Nephron progenitor cell (in vitro differentiated cells): ENCODE measurements at places on chromosomes 13 and 19.
A peak's percentile ranks its signal among the peaks of the same experiment; 100 is the strongest.

DNA sequence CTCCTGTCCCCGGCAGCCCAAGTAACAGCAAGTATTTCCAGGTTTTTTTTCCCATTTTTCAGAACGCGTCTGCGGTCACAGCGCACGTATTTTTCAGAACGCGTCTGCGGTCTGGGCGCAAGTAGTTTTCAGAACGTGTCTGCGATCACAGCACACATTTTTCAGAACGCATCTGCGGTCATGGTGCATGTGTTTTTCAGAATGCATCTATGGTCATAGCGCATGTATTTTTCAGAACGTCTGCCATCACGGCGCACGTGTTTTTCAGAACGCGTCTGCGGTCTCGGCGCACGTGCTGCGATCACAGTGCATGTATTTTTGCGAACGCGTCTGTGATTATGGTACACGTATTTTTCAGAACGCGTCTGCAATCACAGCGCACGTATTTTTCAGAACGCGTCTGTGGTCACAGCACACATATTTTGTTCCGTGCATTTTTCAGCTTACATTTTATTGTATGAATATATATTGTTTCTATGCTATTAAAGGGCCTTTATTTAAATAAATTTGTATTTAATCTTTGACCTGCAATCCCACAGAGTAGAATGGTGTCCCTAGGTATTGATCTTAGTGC lies 19.7 kb downstream of the ATP4B start:
- no peak for DNase-seq
- no peaks in the 10 kb centered on the region for H3K4me1 ChIP-seq
- H3K27ac ChIP-seq: peak overlapping the region; percentile 19
- no peak overlapping the region for H3K4me3 ChIP-seq

GRCh38 chr19:33819880-33820781 lies 23.5 kb downstream of the KCTD15 start:
- H3K4me1 ChIP-seq: peaks cover 17% of the 10 kb centered on the region
- peak overlapping the region; percentile 76 for H3K4me3 ChIP-seq
- peak; percentile 79 for DNase-seq

DNA sequence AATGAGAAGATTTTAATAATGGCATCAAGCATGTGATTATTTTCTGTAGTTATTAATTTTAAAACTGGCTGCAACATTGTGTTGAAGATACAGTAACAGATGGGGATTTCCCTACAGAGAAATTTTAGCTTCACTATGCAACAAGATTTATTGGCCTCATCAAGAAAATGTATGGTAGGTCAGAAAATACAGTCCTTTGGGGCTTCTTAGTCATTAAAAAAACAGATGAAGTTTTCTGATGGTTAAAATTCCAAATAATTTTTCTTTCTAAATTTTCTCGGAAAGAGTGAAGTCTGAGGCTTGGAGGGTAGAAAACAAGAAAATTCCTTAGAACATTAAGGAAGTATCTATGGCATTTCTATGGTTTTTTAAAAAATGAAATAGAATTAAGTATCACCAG lies 1790.8 kb upstream of the PCDH20 start:
- no peaks in the 10 kb centered on the region for H3K4me1 ChIP-seq
- H3K27ac ChIP-seq: no peak overlapping the region
- no peak for DNase-seq
- no peak overlapping the region for H3K4me3 ChIP-seq

DNA sequence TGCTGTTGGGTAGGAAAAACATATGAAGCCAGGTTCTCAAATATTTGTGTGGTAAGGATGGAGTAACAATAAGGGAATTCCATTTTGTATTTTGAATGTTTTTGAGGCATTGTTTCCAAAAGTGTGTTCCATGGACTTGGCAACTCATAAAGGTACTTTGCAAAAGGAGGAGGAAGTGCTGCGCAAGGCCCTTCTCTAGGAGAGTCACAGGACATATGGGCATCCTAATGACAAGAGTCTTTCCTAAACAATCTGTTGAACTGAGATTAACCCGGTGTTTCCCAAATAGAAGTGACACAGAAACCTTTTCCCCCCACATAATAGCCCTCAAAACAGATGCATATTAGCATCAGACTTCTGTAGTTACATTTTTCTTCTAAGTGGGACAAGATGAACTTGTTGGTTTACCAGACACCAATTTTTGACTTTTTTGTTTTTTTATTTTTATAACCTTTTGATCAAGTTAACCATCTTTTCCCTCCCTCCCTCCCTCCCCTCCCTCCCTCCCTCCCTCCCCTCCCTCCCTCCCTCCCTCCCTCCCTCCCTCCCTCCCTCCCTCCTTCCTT lies 209.3 kb downstream of the PCCA start:
- H3K27ac ChIP-seq: no peak overlapping the region
- no peaks in the 10 kb centered on the region for H3K4me1 ChIP-seq
- H3K36me3 ChIP-seq: peaks cover 10% of the 10 kb centered on the region
- H3K27me3 ChIP-seq: peaks cover 4% of the 10 kb centered on the region
- no peak for DNase-seq

DNA sequence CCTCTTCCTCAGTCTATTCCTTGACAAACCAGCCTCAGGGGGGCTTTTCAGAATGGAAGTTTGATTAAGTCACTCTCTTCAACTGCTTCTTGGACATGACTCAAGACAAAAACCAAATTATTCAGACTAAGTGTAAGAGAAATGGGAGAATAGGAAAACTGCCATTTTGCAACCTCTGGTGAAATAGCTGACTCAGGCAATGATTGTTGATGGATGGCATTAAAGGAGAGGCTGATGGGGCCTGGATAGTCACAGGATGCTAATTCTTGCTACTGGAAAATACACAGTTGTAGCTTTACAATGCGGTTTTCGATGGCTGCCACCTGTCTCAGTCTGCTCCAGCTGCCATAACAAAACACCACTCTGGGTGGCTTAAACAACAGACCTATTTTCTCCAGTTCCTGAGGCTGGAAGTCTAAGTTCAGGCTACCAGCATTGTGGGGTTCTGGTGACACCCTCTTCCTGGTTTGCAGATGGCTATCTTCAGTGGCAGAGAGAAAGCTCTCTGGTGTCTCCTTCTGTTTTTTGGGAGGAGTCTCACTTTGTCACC lies 6.1 kb downstream of the NOSIP start:
- peaks cover 33% of the 10 kb centered on the region for H3K36me3 ChIP-seq
- no peak for DNase-seq
- no peak overlapping the region for H3K4me3 ChIP-seq
- peaks cover 31% of the 10 kb centered on the region for H3K4me1 ChIP-seq
- no peak overlapping the region for H3K27ac ChIP-seq
- H3K27me3 ChIP-seq: peaks cover 2% of the 10 kb centered on the region

DNA sequence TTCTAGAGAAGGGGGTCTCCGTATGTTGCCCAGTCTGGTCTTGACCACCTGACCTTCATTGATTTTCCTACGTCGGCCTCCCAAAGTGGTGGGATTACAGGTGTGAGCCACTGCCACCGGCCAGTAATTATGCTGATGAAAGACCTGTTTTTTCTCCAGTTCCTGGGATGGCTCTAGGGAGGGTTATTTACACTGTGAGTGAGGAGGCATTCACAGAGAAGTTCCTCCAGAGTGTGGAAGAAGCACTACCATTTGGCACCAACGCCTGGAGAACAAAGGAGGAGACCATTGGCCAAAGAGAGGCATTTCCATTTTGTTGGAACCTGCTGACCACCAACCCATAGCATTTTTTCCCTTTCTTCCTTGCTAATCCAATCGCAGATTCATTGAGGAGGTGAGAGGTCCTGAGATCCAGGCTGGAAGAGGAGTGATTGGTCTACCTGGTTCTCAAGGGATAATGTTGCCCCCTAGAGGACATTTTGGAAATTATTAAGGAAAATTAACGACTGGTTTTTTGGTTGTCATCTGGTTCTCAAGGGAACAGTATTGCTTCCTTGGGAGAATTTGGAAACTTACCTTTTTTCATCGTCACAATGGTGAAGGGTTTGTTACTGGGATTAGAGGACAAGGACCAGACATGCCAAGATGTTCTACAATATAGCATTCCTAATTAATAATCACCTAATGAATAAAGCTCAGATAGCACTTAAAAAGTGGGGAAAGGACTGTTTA lies 5.5 kb upstream of the SAE1 start:
- no peak overlapping the region for H3K27ac ChIP-seq
- no peak overlapping the region for H3K4me3 ChIP-seq
- H3K4me1 ChIP-seq: peaks cover 18% of the 10 kb centered on the region
- H3K27me3 ChIP-seq: peaks cover 8% of the 10 kb centered on the region
- no peak for DNase-seq
- peaks cover 2% of the 10 kb centered on the region for H3K36me3 ChIP-seq

- H3K4me1 ChIP-seq: no peaks in the 10 kb centered on the region
- H3K36me3 ChIP-seq: peaks cover 65% of the 10 kb centered on the region
- no peaks in the 10 kb centered on the region for H3K27me3 ChIP-seq
- DNase-seq: no peak
- no peak overlapping the region for H3K4me3 ChIP-seq
- peak overlapping the region; percentile 77 for H3K27ac ChIP-seq
Observed at GRCh38 chr19:47172666-47173455, 42.2 kb downstream of the SAE1 start.

DNA sequence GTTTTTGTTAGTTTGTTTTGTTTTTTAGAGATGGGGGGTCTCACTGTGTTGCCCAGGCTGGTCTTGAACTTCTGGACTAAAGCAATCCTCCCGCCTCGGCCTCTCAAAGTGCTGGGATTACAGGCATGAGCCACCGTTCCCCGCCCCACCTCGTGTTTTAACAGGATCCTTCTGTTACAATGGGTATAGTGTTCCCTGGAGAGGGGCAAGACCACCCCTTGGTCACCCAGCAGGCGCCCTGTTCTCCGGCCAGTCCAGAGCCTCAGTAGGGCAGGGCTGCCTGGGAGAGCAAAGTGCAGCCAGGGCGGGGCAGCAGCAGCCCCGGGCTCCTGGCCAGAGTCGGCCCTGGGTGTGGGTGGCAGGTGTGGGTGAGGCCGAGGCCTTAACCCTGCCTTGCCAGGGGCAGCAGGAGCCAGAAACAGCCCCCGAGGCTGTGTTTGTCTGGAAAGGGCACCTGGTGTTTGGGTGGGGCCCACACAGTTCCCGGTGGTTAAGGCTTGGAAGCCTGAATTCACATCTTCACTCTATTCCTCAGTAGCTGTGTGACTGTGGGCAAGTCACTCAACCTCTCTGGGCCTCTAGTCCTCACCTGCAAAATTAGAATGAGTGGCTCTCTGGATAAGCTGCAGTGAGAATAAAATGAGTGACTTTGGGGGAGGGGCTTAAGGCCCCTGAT lies 7.2 kb downstream of the VASP start:
- no peaks in the 10 kb centered on the region for H3K27me3 ChIP-seq
- no peak overlapping the region for H3K27ac ChIP-seq
- H3K36me3 ChIP-seq: peaks cover 18% of the 10 kb centered on the region
- H3K4me3 ChIP-seq: no peak overlapping the region
- H3K4me1 ChIP-seq: peaks cover 21% of the 10 kb centered on the region
- no peak for DNase-seq

- peak; percentile 67 for DNase-seq
- peak overlapping the region; percentile 96 for H3K27ac ChIP-seq
- H3K4me1 ChIP-seq: peaks cover 30% of the 10 kb centered on the region
- H3K27me3 ChIP-seq: peaks cover 10% of the 10 kb centered on the region
Observed at GRCh38 chr19:29942404-29943261, 594 bp downstream of the URI1 start.
